HCT116 (cell line): ENCODE measurements at places on chromosomes 7 and 10. TPM values are rescaled to one million over a fixed set of nuclear protein-coding genes. Genes with fewer than 3 reads are reported as not detected.

Gene LIPF
- total RNA-seq, result not detected

Gene LRRD1
- not detected for total RNA-seq

Gene AKR1D1
- total RNA-seq, result 0.10 TPM

Gene RASSF4
- 2.8 TPM for total RNA-seq

Gene MEST
- total RNA-seq, result 49.5 TPM

Gene NAT16
- total RNA-seq, result 2.0 TPM

Gene ARMC3
- 2.6 TPM for total RNA-seq

Gene MRLN
- total RNA-seq, result not detected

Gene NEBL
- total RNA-seq, result 16.6 TPM

Gene ANKRD22
- total RNA-seq, result 2.3 TPM

Gene MYOZ1
- total RNA-seq, result not detected

Gene SLC18A3
- total RNA-seq, result not detected

Gene LRRC17
- total RNA-seq, result 0.47 TPM

Gene ATRNL1
- total RNA-seq, result 1.3 TPM

Gene EN2
- total RNA-seq, result 0.32 TPM

Gene TDRD1
- total RNA-seq, result not detected

Gene TMEM213
- total RNA-seq, result not detected

Gene TMEM229A
- not detected for total RNA-seq

Gene RSPH10B2
- 0.37 TPM for total RNA-seq

Gene PGAM2
- total RNA-seq, result 0.27 TPM

Gene SFTPA1
- total RNA-seq, result 6.5 TPM

Gene WDR86
- not detected for total RNA-seq

Gene ZYX
- 144 TPM for total RNA-seq

Gene MMP21
- not detected for total RNA-seq

Gene LBX1
- total RNA-seq, result not detected

Gene ZNF727
- total RNA-seq, result not detected

Gene PLXNA4
- not detected for total RNA-seq

Gene BZW2
- total RNA-seq, result 119 TPM
